ENCODE measurements at places on chromosomes 4 and X. TPM values are rescaled to one million over a fixed set of nuclear protein-coding genes. Genes with fewer than 3 reads are reported as not detected.

Gene SMIM43
- total RNA-seq = not detected

GRCh38 chrX:153690466-153690865 is 2.7 kb downstream of the SLC6A8 start:
- DNase-seq = no peak

Gene KCNIP4
- 0.35 TPM for total RNA-seq

Gene RTL3
- not detected for total RNA-seq

DNA sequence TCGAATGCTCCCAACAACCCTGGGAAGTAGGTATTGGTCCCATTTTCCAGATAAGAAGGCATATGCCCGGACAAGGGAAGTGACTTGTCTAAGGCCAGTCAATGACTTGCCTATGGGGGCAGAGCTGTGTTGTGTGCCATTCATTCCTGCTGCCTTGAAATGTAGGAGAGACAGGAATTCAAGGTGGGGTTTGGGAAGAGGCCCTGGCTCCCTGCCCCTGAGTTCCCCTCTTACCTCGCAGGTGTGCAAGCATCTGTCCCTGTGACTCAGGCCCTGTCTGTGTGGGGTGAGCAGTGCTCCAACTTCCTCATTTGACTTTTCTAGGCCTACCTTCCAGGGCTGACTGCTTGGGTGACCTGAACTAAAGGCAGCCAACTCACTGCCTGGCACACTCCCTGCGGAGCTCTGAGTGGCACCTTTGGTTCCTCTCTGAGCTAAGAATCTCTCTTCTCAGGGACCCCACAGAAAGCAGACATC is 5.1 kb downstream of the EFNB1 start:
- no peak for DNase-seq

DNA sequence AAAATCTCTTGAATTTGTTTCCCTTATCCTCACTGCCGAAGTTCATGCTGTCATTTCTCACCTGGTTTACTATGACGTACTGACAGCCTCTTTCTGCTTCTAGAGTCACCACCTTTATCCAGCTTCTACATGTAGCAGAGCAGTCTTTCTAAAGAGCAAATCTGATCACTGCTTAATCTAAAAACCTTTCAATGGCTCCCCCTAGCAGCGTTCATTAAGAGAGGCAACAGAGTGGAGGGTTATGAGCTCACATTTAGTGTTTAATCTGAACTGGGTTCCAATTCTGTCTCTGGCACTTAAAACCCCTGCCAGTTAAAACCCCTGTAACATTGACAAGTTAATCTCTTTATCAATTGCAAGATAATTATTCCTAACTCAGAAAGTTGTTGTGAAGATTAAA is 4.4 kb downstream of the RBPJ start:
- DNase-seq = no peak

Gene G6PD
- 78.6 TPM for total RNA-seq

DNA sequence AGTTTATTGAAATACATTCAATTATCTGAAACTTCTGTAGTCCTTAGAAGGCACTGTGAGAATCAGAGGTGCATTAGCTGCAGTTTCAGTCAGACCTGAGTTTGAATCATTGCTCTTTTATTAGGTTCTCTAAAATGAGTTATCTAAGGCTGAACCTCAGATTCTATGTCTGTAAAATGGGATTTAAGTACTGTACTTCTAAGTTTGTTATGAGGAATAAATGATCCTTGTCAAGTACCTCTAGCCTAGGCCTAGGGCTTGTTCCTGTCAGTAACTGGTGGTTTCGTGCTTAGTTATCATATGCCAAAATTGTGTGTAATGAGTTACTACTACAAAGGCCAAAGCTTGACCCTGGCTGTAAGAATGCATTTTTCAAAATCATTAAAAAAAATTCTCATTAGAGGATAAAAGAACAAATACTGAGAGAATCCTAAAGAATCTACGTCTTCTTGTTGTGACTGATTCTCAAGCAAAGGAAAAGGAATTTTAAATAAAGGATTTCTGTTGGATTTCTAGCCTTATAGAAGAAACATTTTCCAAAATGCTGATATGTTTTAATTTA is 65.8 kb downstream of the SLIT2 start:
- no peak for DNase-seq

Gene DCAF12L2
- 3.6 TPM for total RNA-seq

GRCh38 chrX:69137371-69138117 is 27.7 kb downstream of the PJA1 start:
- peak; percentile 68 for DNase-seq

DNA sequence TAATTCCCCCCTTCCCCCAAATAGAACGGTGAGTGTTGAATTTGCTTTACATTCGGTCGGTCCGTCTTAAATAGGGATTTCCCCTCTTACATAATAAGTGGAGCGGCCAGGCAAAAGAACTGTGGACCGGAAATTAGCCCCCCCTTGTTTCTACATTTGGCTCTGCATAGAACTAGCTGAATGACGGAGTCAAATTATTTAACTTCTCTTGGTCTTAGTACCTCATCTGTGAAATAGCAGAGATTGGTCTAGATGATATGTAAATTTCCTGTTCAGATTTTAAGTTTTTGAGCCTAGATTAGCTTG is 1.3 kb downstream of the SPATA18 start:
- no peak for DNase-seq

GRCh38 chr4:56652196-56652595 is 28.9 kb downstream of the HOPX start:
- no peak for DNase-seq

DNA sequence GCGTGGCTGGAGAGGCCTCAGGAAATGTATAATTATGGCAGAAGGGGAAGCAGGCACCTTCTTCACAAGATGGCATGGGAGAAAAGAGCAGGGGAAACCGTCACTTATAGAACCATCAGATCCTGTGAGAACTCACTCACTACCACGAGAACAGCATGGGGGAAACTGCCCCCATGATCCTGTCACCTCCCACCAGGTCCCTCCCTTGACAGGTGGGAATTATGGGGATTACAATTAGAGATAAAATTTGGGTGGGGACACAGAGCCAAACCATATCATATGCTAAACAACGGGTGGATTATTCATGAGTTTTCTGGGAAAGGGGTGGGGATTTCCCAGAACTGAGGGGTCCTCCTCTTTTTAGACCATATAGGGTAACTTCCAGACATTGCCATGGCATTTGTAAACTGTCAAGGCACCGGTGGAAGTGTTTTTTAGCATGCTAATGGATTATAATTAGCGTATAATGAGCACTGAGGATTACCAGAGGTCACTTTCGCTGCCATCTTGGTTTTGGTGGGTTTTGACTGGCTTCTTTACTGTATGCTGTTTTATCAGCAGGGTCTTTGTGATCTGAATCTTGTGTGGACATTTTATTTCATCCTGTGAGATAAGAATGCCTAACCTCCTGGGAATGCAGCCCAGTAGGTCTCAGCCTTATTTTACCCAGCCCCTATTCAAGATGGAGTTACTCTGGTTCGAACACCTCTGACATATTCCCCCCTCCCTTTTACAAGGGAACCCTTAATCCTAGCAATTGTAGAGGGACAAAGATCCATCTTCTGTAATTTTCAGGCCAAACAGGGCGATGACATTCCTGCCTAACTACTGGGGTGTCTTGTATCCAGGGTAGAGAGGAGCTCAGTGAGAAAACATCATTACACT is 27.6 kb upstream of the ZNF81 start:
- DNase-seq = no peak

GRCh38 chr4:4860600-4861389 is 1.3 kb downstream of the MSX1 start:
- DNase-seq = no peak

DNA sequence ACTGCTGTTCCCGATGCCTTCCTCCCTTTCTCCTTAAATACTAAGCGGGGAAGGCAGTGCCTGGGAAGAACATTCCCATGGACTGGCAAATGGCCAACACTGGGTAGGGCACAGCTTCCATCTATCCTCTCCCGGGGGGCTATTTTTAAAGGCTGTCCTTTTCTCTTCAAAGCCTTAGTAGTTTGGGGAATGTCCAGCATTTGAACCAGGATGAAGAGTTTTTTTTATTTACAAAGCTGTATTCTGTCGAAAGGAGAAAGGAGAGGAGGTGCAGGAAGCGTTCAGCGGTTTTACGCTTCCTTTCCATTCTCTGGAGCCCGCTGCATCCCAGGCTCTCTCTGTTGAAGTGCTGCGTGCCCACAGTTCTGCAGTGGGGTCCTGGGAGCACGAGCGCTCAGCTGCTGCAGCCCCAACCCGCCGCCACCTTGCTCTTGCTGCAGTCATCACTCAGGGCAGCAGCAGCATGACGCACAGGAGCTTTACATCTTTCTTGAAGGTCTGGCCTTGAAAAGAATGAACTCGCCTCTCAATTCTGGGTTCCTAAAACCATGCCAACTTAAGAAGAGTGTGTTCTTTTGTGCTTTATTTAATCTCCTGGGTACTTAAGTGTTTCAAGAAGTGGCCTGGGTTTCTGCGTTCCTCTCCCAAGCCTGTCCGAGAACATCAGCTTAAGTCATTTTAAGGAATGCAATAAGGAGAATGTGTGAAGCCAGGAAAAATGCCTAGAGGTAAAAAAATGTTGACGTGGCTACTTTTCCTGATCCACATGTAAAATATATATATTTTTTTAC is 427.2 kb downstream of the MAPK10 start:
- DNase-seq = no peak

DNA sequence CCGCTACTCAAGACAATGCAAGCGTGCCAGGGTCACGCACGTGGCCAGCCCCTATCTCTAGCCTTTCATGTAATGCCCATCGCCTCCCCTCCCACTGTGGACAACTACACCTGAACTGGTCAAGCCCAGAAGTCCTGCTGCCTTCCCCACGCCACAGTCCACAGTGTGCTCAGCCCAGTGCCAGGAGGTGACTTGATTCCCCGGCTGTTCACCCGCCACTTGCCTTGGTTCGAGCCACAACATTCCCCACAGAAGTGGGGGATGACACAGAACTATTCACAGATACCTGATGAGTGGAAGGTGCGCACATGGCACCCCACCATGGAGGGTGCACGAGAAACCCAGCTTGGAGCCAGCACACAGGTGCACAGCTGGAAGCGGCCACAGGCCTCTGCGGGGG is 6.8 kb downstream of the ARHGAP4 start:
- no peak for DNase-seq
